ENCODE measurements at places on chromosomes 12 and 14.

DNA sequence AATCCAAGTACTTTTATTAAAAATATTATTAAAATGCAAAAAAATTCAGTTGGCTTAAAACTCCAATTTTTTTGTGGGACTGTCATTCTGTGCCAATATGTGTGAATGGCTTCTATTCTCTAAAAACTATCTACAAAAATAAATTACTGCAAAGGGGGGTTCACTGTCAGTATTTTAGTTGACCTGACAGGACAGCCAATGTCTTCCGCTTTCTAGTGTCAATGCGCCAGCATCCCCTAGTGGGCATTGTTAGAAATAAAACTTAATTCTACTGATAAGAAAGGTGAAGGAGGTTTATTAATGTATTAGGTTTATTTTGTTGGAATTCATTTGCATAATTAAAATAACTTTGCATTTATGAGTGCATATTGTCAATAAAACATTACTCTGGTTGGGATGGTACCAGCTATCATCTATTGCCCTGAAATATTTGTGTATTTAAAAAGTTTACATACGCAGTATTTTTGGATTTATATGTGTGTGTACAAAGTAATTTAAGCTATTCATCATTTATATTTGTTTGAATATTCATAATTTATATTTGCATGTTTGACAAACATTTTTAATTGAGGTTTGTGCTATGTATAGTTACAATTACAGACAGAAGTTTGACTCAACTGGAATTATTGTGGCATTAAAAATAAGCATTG is 527.2 kb downstream of the FLRT2 start:
- DNase-seq, result no peak

DNA sequence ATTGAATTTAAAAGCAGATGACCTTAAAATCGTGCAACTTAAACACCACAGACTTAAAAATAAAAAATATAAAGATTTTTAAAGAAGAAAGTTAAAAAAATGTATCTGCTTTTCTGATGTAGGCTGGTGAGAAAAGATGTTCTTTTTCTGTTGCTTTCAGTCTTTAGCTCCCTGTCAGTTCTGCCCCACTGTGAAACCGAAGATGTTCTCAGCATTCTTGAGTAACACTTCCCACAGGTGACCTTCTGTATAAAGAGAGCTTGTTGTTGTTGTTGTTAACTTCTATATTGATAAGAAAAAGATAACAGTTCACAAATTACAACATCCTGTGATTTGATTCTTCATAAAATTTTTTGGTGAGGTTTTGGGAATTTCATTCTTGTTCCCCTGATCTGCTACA is 377.9 kb upstream of the RGS6 start:
- no peak for DNase-seq

DNA sequence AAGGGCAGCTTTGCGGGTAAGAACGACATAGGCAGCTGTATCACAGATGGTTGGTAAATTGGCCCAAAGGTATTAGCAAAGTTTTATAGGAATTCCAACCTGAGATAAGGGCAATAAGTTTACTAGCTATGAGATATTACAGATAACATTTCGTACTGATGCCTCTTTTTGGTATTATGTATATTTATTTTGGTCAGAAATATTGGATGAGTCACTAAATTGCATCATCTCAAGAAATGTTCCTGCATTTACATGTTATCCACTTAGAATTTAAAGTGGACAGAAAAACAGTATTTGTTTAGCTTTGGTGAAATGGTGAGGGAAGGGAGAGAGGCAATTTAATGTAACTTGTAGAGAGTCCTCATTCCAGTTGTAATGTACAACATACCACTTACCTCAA is 65.1 kb upstream of the PZP start:
- no peak for DNase-seq

GRCh38 chr12:131389054-131390013 is 321.6 kb upstream of the SFSWAP start:
- DNase-seq, result no peak

DNA sequence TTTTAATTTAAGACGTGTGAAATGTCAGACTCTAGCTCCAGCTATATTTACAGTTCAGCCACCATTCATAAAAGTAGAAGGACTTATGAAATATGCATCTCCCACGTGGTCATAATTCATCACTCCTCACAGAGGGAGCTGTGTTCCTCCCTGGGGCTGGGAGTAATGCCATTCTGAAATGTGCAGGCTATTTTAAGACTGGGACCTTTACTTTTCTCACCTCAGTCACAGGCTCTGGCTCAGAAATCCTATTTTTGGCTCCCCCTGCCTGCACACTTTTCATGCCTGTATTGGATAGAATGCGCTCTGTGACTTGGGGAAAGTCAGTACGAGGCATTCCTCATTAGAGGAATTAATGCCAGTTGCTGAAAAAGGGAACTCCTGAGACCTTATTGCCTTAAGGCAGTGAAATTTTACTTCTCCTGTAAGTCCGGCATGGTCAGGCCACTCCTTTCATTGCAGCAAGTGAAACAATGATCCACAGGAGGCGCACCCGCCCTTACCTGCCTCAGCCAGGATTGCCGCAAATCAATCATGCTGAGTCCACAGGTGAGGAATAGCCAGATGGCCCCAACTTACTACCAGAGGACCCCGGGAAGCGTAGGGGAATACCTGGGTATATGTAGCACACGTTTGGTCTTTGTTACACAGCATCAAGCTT is 1133.2 kb upstream of the TMEM132C start:
- DNase-seq, result no peak

Data from stimulated activated CD8-positive, alpha-beta memory T cell treated with anti-CD3 and anti-CD28 coated beads, Interleukin-15, amount 100 ng/mL, for 24 hours (primary cell).